ENCODE measurements at places on chromosomes 13 and 19.

- DNase-seq: no peak
Measured at GRCh38 chr13:39341251-39341650, 261.7 kb downstream of the LHFPL6 start.

DNA sequence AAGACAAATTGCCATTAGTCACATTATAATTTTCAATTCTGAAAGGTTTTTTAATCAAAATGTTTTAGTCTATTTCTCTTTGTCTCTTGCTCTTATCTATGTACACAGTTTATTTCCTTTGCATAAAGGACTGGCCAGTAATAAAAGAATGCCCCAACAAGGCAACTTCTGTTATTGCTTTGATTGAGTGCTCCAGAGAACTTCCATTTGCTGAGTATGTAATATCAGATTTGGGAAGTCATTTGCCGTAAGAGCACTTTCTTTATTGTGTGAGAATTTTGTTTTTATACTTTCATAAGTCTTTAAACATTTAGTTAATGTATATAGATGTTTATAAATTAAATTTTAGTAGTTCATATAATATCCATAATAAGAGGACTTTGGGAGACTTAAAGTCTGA is 1140.4 kb downstream of the PCDH9 start:
- DNase-seq: no peak

GRCh38 chr19:2732157-2732725 is 7.6 kb downstream of the SLC39A3 start:
- no peak for DNase-seq

- no peak for DNase-seq
Measured at GRCh38 chr13:108200781-108201398, 14.4 kb downstream of the LIG4 start.

DNA sequence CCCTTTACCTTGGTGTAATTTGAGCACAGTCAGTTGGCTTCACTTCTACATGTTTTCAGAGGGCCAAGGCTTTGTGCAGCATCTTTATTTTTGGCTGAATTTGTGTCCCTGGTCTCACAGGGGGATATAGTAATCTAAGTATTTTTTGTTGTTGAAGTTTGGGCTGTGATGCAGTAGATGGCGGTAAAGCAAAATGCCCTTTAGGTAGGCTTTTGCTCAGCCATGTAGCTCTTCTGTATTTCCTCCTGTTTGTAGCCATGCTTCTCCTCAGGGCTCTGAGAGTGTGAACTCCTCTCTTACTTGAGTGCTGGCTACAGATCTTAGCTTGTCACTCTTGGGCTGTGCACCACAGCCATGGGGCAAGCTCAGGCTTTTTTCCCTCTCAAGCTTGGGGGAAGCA is 328.6 kb downstream of the SLITRK5 start:
- no peak for DNase-seq
